MG63 (cell line): ENCODE measurements at places on chromosomes 4 and X. TPM values are rescaled to one million over a fixed set of nuclear protein-coding genes. Genes with fewer than 3 reads are reported as not detected.

DNA sequence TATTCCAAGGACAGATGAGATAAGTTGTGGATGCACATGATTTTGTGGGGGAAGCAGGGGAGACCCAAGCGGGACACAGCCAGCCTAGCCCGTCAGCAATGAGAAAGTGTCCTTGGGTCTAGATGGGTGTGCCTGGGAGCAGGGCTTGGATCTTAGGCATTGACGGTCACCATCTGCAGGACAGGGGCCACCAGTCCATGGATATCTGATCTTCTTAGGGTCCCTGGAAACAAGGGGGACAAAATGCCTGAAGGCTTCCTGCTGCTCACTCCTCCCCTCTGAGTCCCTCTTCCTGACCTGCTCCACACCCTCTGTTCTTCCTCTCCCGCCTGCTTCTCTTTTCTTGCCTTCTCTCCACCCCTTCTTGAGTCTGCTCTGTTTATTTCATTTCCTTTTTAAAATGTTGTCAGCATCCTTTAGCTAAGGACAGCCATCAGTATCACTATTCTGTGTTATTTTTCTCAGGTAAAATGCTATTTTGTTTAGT, 298.4 kb downstream of the RAPGEF2 start:
- no peak for DNase-seq

The FGFR3 gene
- 0.07 and 8.9 TPM in 2 replicates for total RNA-seq

The FOXO4 gene
- 3.8 and 4.9 TPM in 2 replicates for total RNA-seq

- no peak for DNase-seq
Observed at GRCh38 chrX:70970482-70970995, 39.6 kb upstream of the SLC7A3 start.

The TLR7 gene
- not detected in 2 replicates for total RNA-seq

The TCEAL6 gene
- total RNA-seq, result not detected in 2 replicates

DNA sequence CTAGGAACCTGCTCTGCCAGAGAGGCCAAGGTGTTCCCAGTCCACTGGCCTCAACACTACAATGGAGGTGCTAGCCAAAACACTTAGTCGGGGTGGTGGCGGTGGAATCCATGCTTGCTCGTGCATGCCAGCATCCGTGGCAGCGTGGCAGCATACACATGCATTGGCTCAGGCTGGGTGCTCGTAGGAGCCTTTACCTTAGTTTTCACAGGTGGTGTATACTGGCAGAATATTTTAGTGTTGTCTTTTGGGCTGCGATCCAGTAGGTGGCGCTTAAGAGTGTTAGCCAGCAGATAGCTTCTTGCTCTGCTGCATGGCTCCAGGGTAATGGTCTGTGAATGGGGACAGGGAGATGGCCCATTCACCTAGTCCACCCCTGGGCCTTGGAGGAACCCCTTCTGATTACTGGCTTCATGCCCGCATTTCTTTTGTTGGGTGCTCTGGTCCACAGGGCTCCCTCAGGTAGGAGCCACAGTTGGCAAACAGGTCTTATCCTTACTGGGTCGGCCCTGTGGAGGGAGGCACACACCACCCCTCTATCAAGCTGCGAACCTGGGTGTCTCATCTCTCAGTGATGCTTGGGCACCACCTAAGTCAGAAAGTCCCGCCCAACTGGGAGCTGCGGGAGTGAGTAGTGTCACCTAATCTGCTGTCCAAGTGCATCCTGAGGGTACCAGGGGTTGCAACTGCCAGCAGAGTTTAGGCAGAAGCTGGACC, 40.0 kb downstream of the RIPPLY1 start:
- no peak for DNase-seq

The ACOX3 gene
- total RNA-seq, result 20.3 and 33.2 TPM in 2 replicates

GRCh38 chrX:37813570-37813969, 33.7 kb downstream of the CYBB start:
- DNase-seq, result no peak

DNA sequence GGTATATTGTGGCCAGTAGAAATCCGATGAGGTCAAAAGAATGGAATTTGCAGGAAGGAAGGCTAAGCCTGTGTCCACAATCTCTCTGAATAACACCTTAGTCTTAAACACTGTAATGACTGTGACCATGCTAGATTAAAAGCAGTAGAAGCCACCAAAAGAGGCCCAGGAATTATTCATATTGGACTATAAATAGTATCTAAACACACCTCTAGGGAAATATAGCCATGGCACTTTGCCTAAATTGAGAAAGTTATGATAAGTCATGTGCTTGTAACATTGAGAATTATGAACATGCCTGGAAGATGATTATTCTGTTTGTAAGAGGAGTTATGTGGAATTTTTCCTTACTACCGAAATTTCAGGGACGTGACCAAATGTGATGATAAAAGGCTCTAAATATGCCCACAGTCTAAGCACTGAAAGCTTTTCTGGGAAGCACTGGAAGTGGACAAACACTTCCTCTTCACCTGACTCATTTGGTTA, 298.5 kb downstream of the KCTD8 start:
- DNase-seq, result no peak

The SSX3 gene
- total RNA-seq, result not detected in 2 replicates

- no peak for DNase-seq
Observed at GRCh38 chr4:143202824-143203223, 18.1 kb downstream of the USP38 start.

The ZNF157 gene
- 2.2 TPM in 1 of 2 replicates, not detected in the other for total RNA-seq

DNA sequence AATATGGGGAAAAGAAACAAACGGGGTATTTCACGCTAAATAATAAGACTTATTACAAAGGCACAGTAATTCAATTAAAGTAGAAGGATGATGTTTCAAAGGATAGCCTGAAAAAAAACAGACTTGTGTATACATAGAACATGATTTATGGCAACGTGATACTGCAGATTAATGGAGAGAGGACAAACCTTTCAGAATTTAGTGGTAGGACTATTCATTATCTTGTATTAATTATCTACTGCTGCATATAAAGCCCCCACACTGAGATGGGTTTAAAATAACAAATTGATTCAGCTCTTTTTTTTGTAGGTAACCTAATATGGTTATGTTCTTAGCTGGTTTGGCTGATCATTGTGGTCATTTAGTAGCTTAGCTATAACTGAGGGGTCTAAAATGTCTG, 1269.0 kb downstream of the FSTL5 start:
- DNase-seq, result no peak

DNA sequence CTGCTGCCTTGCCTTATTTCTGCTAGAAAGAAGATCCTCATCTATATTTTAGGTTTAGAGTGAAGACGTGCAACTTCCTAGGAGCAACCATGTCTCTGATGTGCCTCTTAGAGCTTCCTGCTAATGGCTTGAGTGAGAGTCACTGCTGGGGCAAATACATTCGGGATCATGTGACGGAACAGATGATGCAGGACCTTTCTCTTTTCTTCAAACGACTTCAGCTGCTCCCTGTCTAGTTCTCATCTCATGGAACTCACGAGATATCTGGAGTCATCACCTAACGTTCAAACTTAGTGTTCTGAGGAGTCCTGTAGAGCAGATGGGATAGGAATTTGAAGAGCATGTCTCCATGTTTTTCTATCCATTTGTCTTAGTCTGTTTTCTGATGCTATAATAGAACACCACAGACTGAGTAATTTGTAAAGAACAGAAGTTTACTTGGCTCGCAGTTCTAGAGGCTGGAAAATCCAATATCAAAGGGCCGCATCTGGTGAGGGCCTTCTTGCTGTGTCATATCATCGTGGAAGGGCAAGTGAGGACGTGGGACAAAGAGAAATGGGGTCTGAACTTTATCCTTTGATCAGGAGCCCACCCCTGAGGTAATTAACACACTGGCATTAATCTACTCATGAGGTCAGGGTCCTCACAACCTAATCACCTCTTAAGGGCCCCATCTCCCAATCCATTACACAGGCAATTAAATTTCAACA, 43.5 kb upstream of the SCRG1 start:
- no peak for DNase-seq

DNA sequence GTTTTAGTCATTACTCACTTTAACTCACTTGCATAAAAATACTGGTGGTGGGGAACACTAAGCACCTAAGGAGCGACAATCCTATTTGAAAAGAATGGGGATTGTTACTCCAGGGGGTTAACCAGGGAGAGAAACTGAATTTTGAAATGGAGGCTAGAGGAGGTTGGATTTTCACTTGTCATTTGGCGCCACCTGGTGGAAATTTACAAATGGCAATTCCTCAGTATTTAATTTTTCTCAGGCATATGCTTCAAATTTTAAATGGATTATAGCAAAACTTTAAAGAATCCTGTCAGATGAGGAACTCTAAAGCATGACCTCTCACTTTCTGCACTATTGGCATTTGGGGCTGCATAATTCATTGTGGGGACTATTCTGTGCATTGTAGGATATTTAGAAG, 2.7 kb upstream of the GEMIN8 start:
- no peak for DNase-seq

GRCh38 chrX:129741880-129742758, 3.3 kb downstream of the XPNPEP2 start:
- no peak for DNase-seq

DNA sequence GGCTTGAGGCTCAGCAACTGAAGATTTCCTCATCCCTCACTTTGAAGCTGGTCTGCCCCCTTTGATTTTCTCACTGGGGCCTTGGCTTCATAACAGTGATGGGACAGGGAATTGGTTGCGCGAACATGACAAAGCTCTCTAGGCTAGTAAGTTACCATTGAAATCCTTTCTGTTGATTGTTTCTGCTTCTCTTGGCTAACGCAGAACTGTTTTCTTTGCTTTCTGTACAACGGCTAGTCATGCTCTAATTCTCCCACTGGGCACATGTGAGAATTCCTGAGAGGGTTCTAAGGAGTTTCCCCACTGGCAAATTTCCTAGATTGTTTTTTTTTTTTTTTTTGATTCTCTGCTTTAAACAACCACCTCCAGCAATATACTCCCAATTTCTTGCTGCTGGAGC, 738.6 kb downstream of the PCDH7 start:
- no peak for DNase-seq

GRCh38 chr4:41485041-41485440, 52.9 kb upstream of the LIMCH1 start:
- DNase-seq, result no peak

- DNase-seq, result no peak
Observed at GRCh38 chr4:89439533-89439932, 131.9 kb upstream of the GPRIN3 start.

DNA sequence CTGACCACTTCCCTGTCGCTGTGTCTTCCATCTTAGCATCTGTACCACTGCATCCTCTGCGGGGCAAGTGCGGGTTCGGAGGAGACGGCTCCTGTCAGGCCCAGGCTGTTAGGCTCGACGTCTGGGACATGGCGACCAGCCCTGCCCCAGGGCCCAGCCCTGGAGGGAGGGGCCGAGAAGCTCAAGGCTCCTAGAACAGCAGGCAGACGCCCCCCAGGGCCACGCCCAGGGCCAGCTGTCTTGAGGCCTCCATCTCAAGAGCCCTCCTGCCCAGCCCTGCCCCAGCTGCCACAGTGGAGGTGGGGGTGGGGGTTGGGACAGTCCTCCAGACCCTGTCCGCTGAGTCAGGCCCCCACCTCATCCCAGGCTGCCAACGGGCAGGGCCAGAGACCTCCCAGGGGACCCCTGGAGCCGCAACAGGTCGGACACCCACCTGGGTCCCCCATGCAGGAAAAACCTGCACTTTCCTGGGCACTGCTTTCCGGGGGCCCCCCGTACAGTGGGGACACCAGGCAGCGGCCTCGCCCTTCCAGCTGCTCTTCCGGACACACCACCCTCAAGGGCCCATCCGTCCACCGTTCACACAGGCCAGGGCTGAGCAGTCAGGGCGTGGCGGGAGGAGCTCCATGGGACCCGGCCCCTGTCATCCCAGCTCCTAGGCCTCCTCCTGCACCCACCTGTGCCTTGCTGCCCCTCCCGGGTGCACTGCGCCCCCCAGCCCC, 83.1 kb downstream of the FAM53A start:
- no peak for DNase-seq

GRCh38 chr4:117845270-117845669, 189.0 kb upstream of the NDST3 start:
- no peak for DNase-seq

- no peak for DNase-seq
Observed at GRCh38 chr4:105093975-105094374, 52.7 kb upstream of the TET2 start.

- no peak for DNase-seq
Observed at GRCh38 chrX:23202326-23202725, 132.3 kb upstream of the PTCHD1 start.

The STPG2 gene
- total RNA-seq, result not detected in 2 replicates

DNA sequence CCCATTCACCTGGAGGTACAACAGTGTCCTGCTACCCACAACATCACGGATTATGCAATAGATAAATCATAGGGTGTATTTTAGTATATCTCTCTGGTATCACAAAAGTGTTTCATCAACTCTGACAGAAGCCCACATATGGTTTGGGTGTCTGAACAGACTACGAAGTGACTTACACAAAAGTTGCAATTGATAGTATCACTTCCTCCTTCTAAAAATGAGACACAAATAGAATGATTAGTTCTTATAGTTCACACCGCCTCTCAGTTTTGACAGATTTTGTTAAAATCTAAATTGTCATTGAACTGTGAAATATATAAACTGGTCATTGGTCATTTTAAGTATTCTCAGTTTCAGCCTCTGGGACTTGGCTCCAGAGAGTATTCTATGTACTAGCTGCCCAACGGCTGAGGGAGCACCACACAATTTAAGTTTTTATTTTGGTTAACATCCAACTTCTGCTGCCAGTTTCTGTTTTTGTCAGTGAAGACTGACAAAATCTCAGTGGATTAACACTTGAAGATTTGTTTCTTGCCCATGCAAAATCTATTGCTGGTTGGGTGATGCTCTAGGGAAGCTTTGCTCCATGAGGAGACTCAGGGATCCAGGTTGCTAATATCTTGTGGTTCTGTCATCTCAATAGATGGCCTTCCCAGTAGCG, 113.8 kb upstream of the PUDP start:
- no peak for DNase-seq

DNA sequence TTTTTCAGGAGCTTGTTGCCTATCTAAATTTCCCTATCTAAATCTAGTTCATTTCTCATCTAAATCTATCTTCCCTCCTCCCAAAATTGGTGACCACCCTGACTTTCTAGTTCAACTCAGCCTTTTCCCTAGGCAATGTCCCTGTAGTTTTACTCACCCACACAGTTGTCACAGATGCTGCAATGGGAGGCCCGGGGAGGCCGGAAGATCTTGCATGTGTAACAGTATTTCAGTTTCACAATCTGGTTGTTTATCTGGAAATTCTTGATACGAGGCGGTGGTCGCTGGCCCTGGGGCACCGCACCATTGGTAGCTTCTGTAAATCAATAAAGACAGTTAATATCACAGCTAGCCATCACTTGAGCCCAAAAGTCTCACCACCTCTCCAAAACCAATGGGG, 20.2 kb downstream of the ZDHHC9 start:
- DNase-seq, result no peak

GRCh38 chr4:124123721-124124120, 588.8 kb downstream of the ANKRD50 start:
- no peak for DNase-seq

The STK26 gene
- 4.5 and 12.3 TPM in 2 replicates for total RNA-seq

The LINC00632 gene
- total RNA-seq, result 1.6 and 2.5 TPM in 2 replicates

DNA sequence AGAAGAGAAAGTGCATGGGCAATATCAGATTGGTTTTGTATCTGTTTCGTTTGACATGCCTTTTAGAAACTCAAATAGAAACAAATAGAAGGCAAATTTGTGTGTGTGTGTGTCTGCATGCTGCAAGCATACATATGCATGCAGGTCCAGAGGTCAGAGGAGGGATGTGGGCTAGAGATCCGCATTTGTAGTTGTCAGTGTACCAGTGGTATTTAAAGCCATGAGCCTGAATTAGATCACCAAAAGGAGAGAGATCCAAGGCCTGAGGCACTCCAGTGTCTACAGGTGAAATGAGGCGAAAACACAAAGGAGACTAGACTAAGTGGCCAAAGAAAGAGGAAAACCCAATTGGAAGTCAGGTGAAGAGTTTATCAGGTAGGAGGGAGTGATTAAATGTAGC, 106.7 kb downstream of the CORIN start:
- DNase-seq, result no peak

The FANCB gene
- 5.8 and 7.2 TPM in 2 replicates for total RNA-seq

The GAGE13 gene
- not detected in 2 replicates for total RNA-seq
